Activated CD4-positive, alpha-beta memory T cell treated with anti-CD3 and anti-CD28 coated beads for 36 hours (primary cell): ENCODE measurements at places on chromosomes 1 and 21. TPM values are rescaled to one million over a fixed set of nuclear protein-coding genes. Genes with fewer than 3 reads are reported as not detected.

The TMEM59 gene
- 142 TPM for total RNA-seq

The LCE3D gene
- not detected for total RNA-seq

The APCS gene
- not detected for total RNA-seq

The MYBPH gene
- total RNA-seq, result not detected

The MPZL1 gene
- total RNA-seq, result 23.0 TPM

The CXADR gene
- 0.29 TPM for total RNA-seq

The SPRR5 gene
- total RNA-seq, result not detected

The PGBD5 gene
- not detected for total RNA-seq

The OVAAL gene
- total RNA-seq, result not detected

The SPRR3 gene
- total RNA-seq, result not detected

The KRTAP13-2 gene
- not detected for total RNA-seq

The FBLIM1 gene
- total RNA-seq, result not detected

The C1QTNF12 gene
- total RNA-seq, result 4.2 TPM

The FCGR1A gene
- total RNA-seq, result not detected

The PYCR2 gene
- total RNA-seq, result 127 TPM

The ARHGEF10L gene
- not detected for total RNA-seq

The LRRC39 gene
- 0.17 TPM for total RNA-seq

The KRTAP12-2 gene
- total RNA-seq, result not detected

The WNT9A gene
- 0.12 TPM for total RNA-seq

The OR2M3 gene
- total RNA-seq, result not detected

The ANGPTL3 gene
- total RNA-seq, result not detected

The TRIM45 gene
- 0.53 TPM for total RNA-seq

The SLC30A2 gene
- total RNA-seq, result not detected

The CD34 gene
- total RNA-seq, result not detected

The EFNA1 gene
- 0.24 TPM for total RNA-seq

The AK5 gene
- 2.2 TPM for total RNA-seq

The STX12 gene
- 32.0 TPM for total RNA-seq

The SPRR2A gene
- total RNA-seq, result not detected

The DENND2D gene
- 156 TPM for total RNA-seq

The LYPD8 gene
- not detected for total RNA-seq

The MAP1LC3C gene
- not detected for total RNA-seq

The CELSR2 gene
- total RNA-seq, result 1.3 TPM

The CD48 gene
- total RNA-seq, result 190 TPM

The ITLN2 gene
- total RNA-seq, result not detected

The MSH4 gene
- 0.43 TPM for total RNA-seq

The NPL gene
- total RNA-seq, result 7.8 TPM

The TMEM82 gene
- not detected for total RNA-seq

The ZBTB21 gene
- 23.6 TPM for total RNA-seq

The SH3GLB1 gene
- total RNA-seq, result 64.3 TPM

The TESK2 gene
- 4.6 TPM for total RNA-seq

The TEX38 gene
- total RNA-seq, result 0.21 TPM

The UTP25 gene
- 6.6 TPM for total RNA-seq

The HSD3B2 gene
- total RNA-seq, result not detected

The OLIG1 gene
- not detected for total RNA-seq

The PTGFR gene
- total RNA-seq, result not detected

The SLC2A5 gene
- total RNA-seq, result not detected

The ITGB3BP gene
- total RNA-seq, result 61.1 TPM

The ALPL gene
- total RNA-seq, result not detected

The PRPF38A gene
- 74.6 TPM for total RNA-seq

The PDPN gene
- not detected for total RNA-seq

The CD1D gene
- not detected for total RNA-seq
